ENCODE measurements at places on chromosomes 11 and 22.

DNA sequence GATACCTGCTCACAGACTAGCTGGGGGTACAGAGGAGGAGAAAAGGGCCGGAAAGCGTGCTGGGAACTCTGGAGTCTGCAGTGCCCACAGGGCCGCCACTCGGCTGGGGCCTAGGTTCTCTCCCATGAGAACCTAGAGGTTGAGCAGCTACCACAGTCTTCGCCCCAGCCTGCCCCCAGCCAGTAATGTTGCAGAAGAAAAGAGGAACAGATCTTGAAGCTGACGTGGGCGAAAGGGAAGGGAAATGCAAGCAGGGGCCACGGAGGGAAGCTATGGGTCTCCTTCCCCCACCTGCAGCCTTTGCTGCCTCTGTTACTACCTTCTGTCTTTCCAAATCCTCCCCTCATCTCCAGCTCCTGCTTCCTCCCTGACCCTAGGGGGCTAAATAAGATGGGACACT lies 28.8 kb upstream of the P2RY2 start:
- no peak for DNase-seq

- peak; percentile 5 for DNase-seq
Observed at GRCh38 chr11:5689551-5689983, at the start of gene TRIM22. Gene TRIM22 (plus strand): TSS chr11:5689790. CDS start chr11:5696233, 6,443 bp downstream.

DNA sequence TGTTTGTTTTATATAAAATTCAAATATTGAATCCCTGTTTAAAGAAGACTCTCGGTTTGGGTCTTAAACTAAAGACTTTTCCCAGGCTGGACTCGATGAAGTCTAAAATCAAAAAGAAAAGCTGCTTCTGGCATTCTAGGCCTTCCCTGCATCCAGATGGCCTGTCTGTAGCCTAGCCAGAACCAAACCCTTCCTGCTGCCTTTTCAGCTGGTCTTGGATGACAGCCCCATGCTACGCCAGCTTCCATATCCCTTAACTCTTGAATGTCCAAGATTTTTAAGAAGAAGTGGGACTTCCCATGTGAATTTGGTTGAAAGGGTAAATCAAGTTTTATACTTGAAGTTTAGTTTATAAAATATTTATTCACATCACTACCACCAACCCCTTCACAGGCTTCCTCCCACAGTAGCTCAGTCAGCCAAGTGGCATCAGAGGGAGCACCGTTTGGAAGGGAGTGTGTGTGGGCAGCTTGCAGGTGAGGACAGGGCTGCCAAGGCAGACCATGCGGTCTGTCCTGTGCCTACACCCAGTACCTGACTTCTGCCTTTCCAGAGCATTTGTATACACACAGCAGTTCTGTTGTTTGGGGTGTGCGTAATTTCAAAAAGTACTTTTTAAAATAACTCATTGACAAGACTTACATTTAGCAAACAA lies 18.2 kb upstream of the PSMA1 start:
- no peak for DNase-seq

DNA sequence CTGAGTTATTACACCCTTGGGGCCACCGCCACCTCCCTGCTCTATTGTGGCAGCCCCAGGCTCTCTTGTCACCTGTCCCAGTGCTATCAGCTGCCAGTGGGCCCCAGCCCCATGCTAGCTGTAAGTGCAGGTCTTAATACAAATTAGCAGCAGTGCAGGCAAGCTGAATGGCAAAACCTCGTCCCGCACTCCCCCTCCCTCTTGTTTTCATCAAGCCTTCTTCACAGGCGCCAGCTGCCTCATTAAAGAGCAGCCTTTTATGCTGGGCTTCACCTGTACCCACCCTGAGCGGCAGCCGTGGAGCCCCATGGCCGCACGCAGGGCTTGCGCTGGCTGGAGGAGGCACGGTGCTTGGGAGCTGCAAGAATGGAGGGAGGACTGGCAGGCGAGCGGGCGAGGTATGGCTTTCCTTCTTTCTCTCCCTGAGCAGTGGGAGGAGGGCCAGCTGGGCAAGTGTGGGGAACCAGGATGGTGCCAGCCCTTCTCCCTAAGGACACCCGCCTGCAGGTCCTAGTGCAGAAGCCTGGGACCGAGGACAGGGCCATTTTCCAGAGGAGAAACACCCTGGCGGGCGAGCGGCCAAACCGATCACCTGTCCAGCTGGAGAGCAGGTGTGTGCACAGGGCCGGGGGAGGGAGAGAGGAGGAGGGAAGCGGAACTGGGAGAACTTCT lies 70.7 kb downstream of the FLI1 start:
- DNase-seq: no peak

- DNase-seq: no peak
Observed at GRCh38 chr22:46263216-46263590, at the start of gene PKDREJ. Gene PKDREJ (minus strand): TSS chr22:46263343. CDS start chr22:46263322, 21 bp downstream.

GRCh38 chr11:81658722-81659121 lies 1074.9 kb downstream of the FAM181B start:
- DNase-seq: no peak

DNA sequence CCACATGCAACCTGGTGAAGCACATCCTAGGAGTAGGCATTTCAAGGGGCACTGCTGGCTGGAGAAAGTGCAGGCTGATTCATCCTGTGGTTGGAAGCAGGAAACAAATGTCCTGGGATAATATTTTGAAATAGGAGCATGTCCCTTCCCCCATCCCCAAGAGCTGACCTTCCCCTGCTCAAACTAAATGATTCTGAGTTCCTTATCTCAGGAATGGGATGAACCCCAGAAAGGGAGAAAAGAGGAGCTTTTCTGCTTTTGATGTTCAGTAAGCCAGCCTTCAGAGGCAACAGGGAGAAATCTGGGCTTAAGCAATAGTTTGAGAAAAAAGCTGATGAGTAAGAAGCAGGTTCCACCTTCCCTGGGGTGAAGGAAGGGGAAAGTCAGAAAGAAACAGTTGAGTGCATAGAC lies 19.5 kb upstream of the SPON1 start:
- no peak for DNase-seq

DNA sequence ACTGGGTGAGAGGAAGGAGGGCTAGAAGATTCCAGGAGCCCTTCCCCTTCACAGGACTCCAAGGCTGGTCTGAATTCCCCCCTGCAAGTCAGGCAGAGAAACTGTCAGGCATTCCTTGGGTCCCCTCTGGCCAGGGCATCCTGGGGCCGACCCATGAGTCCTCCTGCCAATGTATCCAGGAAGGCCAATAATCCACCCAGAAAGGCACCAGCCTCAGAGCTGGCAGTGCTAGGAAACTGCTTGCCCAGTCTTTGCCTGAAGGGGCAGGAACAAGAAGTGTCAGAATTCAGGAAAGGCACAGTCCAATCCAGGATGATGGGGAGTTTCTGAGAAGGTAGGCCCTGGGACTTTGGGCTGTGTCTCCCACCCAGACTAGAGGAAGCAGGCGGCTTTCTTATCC lies 41.0 kb downstream of the BUD13 start:
- DNase-seq: no peak

DNA sequence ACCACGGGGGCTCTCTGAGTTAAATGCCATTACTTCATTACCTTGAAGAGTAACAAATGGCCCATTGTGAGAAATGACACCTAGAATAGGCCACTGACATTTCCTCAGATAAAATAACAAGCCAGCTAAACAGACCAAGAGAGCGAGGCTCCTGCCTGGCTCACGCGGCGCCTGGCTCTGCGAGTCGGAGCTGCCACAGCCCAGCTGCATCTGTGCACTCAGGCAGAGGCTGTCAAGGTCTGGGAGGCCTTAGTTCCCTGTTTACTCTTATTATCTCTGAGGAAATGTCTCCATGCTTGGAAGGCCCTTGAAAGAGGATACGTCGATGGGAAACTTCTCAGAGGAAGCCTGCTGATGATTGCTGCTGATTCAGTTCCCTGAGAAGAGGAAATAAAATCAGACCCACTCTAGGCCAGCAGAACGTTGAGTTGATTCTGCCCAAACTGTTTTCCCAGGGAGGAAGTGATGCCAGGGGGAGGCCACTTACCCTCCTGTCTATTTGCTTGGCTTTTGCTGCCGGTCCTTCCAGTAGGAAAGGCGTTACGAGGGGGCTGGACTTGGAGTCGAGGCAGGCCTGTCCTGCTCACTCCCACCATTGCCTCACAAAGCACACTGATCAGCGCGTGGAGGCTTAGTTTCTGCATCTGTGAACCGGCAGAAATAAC lies 208.8 kb downstream of the TBC1D22A start:
- no peak for DNase-seq

- DNase-seq: no peak
Observed at GRCh38 chr11:32187111-32187510, 96.2 kb downstream of the RCN1 start.

DNA sequence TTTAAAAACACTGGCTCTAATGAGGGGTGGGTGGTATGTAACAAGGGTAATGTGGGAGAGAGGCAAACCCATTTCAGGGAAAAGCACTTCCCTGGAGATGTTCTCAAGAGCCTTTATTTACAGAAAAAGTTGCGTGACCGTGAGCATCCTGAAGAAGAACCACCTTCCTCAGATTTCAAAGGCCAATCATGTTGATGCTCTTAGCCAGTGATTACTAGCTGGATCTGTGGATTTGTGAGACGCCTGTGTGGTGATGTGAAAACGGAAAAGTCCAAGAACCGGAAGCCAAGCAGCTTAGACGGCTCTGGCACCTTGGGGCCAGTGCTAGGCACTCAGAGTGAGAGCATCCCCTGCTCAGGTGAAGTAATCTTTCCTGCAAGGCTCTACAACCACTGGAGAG lies 12.6 kb upstream of the UBASH3B start:
- no peak for DNase-seq

DNA sequence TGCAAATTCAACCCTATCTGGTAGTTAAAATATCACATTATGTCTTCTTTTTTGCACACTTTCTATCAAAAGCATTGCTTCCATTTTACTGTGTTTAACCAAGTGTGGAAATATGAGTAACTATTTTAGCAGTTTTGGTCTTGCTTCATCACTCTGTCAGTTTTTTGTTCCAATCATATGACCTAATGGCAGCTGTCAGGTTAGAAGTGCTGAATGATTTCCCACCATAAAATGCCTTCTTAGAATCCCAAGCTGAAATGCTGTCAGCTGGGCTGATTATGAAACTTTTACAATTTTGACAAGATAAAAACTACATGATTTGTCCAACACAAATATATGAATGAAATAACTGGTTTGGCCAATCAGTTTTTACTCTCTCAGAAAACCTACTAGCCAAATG lies 1654.6 kb upstream of the RAG2 start:
- no peak for DNase-seq

DNA sequence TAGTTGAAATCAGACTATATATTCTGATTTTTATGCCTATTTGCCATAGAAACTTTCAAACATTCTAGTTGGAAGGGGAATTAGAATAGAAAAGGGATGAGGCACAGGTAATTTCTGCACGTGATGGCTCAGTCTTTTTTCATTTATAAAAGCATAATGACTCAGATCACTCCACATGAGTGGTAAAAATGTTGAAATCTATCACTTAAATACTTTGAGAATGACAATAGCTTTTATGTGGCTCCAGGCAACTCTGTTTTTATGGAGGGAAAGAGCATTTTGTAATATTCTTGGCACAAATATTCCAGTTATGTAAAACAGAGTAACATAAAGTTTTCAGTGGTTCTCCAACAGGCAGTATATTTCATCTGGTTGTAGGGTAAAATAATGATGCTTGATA lies 5.9 kb upstream of the MMP3 start:
- DNase-seq: no peak

DNA sequence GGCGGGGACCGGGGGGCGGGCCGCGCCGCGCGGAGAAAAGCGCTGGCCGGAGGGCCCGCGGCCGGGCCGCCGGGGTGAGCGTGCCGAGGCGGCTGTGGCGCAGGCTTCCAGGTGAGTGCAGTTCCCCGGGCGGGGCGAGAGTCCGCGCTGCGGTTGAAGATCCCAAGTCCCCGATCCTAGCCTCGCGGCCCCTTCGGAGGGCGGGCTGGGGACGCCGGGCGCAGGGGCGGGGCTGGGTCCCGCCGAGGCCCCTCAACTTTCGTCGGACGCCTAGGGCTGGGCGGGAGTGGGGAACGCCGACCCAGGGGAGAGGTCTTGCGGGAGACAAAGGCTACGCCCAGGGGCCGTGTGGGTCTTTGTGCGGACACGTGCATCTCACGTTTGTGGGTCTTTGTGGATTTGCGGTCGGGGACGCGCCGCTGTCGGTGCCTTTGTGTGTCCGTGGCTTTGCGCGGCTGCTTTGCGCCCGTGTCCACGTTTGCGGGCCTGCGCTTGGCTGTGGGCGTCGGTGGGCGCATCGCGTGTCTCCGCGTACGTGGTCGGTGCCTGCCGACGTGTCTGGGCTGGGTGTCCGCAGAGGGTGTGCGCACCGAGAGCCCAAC lies at the start of gene TSKU:
TSKU (plus strand) TSS at position 63 of the 602 bp plus-strand sequence. CDS start 12,261 bp downstream, outside the sequence.
- DNase-seq: no peak

DNA sequence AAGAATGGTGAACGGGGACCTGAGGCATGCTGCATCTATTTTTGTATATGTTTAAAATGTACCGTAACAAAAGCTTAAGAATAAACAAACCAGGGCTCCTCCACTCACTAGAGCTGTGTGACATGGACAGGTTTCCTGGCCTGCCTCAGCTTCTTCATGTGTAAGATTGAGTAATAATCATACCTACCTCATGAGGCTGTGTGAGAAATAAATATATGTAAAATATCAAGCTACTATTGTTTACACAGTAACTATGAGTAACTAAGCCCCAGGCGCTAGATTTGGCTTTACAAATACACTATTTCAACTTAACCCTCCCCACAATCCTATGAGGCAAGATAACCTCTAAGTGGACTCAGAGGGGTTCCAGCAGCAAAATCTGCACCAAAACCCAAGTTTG lies 66.4 kb downstream of the SMCO4 start:
- DNase-seq: no peak

GRCh38 chr11:1138097-1138496 lies 19.7 kb upstream of the MUC5AC start:
- no peak for DNase-seq

DNA sequence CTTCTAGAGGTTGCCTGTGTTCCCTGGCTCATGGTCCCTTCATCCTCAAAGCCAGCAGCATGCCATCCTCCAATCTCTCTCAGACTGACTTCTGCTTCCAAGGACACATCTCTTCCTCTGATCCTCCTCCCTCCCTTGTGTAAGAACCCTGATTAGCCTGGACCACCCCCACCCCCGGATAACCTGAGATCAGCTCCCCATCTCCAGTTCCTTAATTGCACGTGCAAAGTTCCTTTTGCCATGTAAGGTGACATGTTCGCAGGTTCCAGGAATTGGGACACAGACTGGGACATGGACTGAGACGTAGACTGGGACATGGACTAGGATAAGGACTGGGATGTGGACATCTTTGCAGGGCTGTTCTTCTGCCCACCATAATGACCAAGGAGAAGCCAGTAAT lies 925.3 kb downstream of the TBC1D22A start:
- DNase-seq: no peak

DNA sequence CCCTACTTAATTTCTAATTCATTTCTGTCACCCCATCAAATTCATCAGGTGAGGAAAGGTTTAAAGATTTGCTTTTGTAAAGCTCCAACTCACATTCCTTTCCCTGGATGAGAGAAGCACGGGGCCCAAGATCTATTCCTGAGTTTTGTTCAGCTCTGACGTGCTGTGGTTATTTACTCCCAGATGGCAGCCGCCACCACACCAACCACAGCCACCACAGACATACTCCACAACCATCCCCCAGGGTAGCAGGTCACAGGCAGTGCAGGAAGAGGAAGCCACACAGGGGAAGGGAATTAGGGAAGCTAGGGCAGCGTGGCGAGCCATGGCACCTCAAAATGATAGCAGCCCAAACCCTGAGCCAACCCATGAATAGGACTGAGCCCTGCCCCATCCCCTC lies 63.5 kb upstream of the CSNK2A3 start:
- no peak for DNase-seq

GRCh38 chr11:106032861-106033260 lies 10.8 kb upstream of the MSANTD4 start:
- no peak for DNase-seq

- DNase-seq: no peak
Observed at GRCh38 chr22:46619830-46620501, at the start of gene GRAMD4. Gene GRAMD4 (plus strand): TSS chr22:46620386. CDS start chr22:46626800, 6,414 bp downstream.

Measured in T-helper 22 cell (primary cell).